Effector memory CD4-positive, alpha-beta T cell (primary cell): ENCODE measurements at places on chromosomes 6 and 20.
A peak's percentile ranks its signal among the peaks of the same experiment; 100 is the strongest.

DNA sequence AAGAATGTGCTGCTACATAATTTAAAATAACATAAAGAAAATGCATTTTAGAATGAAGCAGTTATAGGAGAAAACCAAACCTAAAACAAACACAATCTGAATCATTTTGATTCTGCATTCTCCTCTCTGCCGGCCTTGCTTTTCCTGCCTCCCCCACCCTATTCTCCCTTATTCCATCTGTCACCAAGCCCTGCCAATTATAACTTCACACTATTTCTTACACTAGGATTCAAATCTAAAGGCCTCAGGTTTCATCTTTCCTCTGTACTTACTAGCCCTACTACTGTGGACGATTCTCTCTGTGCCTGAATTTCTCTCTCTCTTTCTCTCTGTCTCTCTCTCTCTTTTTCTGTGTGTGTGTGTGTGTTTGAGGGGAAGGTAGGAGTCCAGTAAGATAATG is 18.7 kb upstream of the PRIM2 start:
- no peak overlapping the region for H3K4me3 ChIP-seq
- no peaks in the 10 kb centered on the region for H3K4me1 ChIP-seq
- no peak overlapping the region for H3K27ac ChIP-seq
- H3K36me3 ChIP-seq: no peaks in the 10 kb centered on the region

- H3K4me3 ChIP-seq: no peak overlapping the region
- H3K27me3 ChIP-seq: no peaks in the 10 kb centered on the region
- no peaks in the 10 kb centered on the region for H3K4me1 ChIP-seq
- H3K36me3 ChIP-seq: no peaks in the 10 kb centered on the region
- no peak overlapping the region for H3K27ac ChIP-seq
- no peak for DNase-seq
These were observed 129.1 kb upstream of the SALL4 start for GRCh38 chr20:51931371-51931781.

- no peaks in the 10 kb centered on the region for H3K36me3 ChIP-seq
- H3K27ac ChIP-seq: no peak overlapping the region
- H3K4me3 ChIP-seq: no peak overlapping the region
- no peaks in the 10 kb centered on the region for H3K27me3 ChIP-seq
- H3K4me1 ChIP-seq: no peaks in the 10 kb centered on the region
- DNase-seq: no peak
These were observed 318.9 kb downstream of the SYNE1 start for GRCh38 chr6:152318278-152318677.

DNA sequence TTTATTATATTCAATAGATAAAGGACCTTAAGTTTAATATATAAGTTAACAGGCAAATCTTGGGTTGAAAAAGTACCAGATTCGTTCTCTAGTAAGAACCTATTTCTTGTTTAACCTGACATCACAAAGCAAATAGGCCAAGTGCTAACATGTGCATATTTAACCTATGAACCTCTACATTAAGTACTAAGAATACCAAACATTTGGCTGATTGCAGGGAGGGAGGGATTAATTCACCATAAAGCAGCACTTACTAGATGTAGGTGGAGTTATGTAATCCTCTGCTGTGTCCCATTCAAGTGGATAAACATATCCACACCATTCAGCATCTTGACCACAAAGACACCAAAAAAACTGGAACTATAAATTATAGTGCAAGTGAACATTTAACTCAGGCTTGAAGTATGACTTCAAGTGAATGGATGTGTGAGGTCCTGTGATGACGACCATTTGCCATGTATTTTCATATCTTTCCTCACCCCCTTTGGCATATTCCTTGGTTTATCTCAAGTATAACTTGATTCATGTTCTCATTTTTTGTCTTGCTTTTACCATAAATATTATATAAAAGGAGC is 10.2 kb downstream of the STX11 start:
- DNase-seq: no peak
- H3K36me3 ChIP-seq: no peaks in the 10 kb centered on the region
- H3K4me1 ChIP-seq: no peaks in the 10 kb centered on the region
- no peak overlapping the region for H3K27ac ChIP-seq

DNA sequence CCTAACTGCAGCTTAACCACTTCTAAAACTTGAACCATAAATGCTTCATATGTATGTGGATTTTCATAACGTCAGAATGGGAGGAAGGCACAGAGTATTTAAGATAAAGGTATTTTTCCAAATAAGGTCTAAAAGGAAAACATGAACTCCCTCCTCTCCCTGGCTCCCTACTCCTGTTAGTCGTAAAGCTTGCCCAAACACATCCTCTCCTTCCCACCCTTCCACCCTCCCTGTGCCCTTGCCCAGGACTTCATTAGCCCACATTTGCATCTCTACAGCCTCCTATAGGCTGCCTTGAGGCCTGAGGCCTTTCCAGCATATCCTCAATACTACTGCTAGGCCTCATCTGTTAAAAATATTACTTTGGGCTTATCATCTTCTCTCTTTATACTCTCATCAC is 17.1 kb upstream of the SMIM13 start:
- H3K27me3 ChIP-seq: no peaks in the 10 kb centered on the region
- H3K36me3 ChIP-seq: no peaks in the 10 kb centered on the region
- no peak for DNase-seq
- H3K27ac ChIP-seq: no peak overlapping the region
- H3K4me1 ChIP-seq: no peaks in the 10 kb centered on the region
- no peak overlapping the region for H3K4me3 ChIP-seq

DNA sequence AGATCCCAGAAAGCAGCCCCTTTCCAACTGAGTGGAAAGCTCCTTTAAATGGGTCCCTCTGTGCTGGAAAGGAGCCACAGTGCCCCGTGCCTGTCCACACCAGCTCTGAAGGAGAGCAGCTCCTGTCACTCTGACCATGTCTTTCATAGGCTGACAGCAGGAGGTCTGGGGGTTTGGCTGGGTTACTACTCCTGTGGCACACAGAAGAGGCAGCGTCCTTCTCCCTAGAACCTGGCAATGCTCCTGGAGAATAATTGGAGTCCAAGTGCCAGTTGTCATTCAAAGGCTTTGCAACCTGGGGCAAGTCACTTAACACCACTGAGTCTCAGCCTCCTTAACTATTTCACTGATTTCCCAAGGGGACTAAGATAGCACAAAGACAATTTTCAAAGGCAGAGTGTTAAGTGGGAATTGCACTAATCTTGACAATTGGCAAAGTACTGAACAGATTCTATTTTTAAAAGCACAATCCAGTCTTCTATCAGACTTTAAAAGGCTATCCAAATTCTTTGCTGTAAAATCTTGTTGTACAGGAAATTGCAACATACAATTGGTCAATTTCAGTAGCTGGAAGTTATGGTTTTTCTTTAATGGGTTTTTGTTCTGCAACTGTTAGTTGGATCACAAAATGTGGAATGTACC is 457.2 kb downstream of the KIF16B start:
- H3K4me1 ChIP-seq: no peaks in the 10 kb centered on the region
- no peak overlapping the region for H3K4me3 ChIP-seq
- no peaks in the 10 kb centered on the region for H3K36me3 ChIP-seq
- H3K27me3 ChIP-seq: no peaks in the 10 kb centered on the region
- H3K27ac ChIP-seq: no peak overlapping the region
- no peak for DNase-seq

- no peak for DNase-seq
- H3K4me3 ChIP-seq: no peak overlapping the region
- H3K36me3 ChIP-seq: no peaks in the 10 kb centered on the region
These were observed 5.4 kb upstream of the FOXF2 start for GRCh38 chr6:1383729-1384548.

DNA sequence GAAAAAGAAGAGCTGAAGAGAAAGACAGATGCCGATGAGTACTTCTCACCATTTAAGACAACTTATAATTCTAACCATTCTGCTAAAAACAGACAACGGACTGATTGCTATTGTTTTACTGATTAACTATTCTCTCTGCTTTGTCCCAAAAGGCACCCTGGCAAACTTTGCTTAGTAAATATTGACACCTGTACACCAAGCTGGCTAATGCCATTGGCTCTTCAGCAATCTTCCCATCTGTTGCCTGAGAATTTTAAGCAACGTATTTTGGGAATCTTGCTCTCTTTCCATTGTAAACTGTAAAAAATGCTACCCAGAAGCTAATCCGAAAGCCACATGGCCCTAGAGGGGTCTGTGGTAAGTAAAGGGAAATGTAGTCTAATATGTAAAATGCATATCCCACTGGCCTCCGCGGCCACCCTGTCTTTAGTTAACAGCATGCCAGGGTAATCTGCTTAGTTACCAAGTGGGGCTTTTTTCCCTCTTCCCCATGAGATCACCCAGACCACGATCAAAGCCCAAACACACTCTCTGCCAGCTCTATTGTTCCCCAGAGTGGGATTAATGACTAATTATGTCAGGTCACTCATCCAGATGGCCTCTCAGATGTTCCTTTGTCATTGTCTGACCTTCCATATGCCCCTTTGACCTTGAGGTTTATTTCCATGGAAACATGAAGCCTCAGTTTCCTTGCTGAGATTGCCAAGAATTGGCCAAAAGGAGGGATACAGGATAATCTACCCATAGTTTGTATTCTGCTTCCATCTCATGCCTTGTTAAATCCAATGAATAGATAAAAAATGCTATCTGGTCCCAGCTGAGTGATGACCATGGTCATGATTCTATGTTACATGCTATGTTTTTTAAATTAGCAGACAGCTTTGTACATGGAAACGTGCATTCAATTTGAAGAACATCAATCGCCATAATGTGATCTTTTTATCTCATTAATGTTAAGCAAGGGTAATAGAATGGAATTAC is 216.4 kb upstream of the MCHR2 start:
- H3K27me3 ChIP-seq: peaks cover 4% of the 10 kb centered on the region
- no peak overlapping the region for H3K4me3 ChIP-seq
- no peak overlapping the region for H3K27ac ChIP-seq
- DNase-seq: no peak

DNA sequence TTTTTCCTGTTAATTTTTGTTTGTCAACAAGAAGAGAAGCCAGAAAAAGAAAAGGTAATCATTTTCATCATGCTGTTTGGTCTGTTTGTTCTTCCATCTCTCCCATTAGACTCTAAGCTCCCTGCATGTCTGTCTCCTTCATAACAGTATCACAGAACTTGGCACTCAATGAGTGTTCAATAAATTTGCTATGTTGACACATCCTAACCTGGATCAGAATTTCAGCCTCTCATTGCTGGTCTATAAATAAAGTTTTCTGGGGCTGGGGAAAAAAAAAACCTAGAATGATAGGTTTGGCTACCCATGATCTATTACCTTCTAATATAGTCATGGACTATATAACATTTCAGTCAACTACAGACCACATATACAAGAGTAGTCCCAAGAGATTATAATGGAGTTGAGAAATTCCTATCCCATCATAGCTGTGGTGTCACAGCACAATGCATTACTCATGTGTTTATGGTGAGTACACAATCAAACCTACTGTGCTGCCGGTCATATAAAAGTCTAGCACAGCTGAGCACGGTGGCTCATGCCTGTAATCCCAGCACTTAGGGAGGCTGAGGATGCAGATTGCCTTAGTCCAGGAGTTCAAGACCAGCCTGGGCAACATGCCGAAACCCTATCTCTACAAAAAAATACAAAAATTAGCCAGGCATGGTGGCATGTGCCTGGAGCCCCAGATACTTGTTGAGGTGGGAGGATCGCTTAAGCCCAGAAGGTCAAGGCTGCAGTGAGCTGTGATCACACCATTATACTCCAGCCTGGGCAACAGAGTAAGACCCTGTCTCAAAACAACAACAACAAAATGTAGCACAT is 5.9 kb downstream of the NUDT3 start:
- peaks cover 5% of the 10 kb centered on the region for H3K36me3 ChIP-seq
- H3K27ac ChIP-seq: no peak overlapping the region
- no peaks in the 10 kb centered on the region for H3K4me1 ChIP-seq
- no peak overlapping the region for H3K4me3 ChIP-seq
- H3K27me3 ChIP-seq: no peaks in the 10 kb centered on the region
- no peak for DNase-seq

DNA sequence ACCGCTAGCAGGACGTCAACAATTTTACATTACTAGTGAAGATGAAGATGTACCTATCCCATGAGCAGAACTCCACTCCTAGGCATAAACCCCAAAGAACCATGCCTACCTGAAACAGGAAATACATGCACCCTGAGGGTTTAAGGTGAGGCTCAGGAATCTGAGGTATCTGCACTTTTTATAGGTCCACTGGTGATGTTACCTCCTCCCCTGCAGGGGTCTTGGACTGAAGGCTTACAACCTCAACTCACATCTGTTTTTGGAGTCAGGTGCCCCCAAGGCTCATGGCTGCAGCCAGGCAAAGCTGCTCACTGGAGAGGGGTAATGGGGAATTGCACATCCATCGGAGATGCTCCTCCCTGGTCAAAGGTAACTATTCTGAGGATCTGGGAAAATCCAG is 132.5 kb upstream of the TRAF3IP2 start:
- peaks cover 50% of the 10 kb centered on the region for H3K4me1 ChIP-seq
- no peaks in the 10 kb centered on the region for H3K27me3 ChIP-seq
- DNase-seq: no peak
- H3K36me3 ChIP-seq: peaks cover 20% of the 10 kb centered on the region
- no peak overlapping the region for H3K4me3 ChIP-seq

- no peaks in the 10 kb centered on the region for H3K36me3 ChIP-seq
- no peaks in the 10 kb centered on the region for H3K27me3 ChIP-seq
- no peak for DNase-seq
- no peak overlapping the region for H3K4me3 ChIP-seq
- H3K4me1 ChIP-seq: no peaks in the 10 kb centered on the region
These were observed 452.1 kb upstream of the POU3F2 start for GRCh38 chr6:98382246-98382645.

GRCh38 chr6:118652051-118652615 is 742 bp upstream of the CEP85L start:
- peak overlapping the region; percentile 93 for H3K4me3 ChIP-seq
- no peaks in the 10 kb centered on the region for H3K27me3 ChIP-seq
- DNase-seq: no peak
- H3K36me3 ChIP-seq: no peaks in the 10 kb centered on the region
- H3K4me1 ChIP-seq: peaks cover 21% of the 10 kb centered on the region
